ENCODE measurements at places on chromosomes 4 and X.

DNA sequence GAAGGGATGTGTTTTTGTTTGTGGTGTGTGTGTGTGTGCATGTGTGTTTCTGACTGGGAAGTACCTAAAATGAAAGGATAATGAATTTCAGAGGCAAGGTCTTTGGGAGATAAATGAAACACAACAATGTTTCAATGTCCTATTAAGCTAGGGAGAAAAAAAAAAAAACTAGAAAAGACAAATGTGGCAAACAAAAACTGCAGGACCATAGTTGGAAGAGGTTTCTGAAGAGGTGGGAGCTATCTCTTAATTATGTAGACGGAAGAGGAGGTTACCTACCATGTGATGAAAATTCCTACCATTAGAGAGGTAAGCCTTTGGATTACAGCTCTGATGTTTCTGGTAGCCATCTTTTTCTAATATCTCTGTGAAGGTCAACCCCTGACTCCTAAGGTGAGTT lies at the start of gene TRPC5OS:
Gene TRPC5OS (plus strand): TSS at position 301 of the 400 bp plus-strand sequence. CDS start 25,669 bp downstream, outside the sequence.
- no peak for DNase-seq

DNA sequence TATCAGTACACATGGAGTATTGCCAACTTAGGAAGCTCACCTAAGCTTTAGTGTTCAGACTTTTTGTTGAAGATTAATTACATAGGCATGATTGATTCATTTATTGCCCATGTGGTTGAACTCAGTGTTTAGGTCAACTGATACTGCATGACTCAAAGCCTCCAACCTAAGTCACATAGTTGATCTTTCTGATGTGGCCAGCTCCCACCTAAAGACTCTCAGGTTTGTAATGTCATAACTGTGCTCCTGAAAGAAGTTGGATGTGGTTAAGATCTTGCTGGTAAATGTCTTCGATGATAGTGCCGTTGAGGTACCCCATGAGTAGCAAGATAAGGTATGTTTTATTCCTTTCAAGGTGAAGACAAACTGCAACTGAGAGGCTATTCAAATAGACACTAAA lies 192.5 kb downstream of the EDA start:
- DNase-seq: no peak

DNA sequence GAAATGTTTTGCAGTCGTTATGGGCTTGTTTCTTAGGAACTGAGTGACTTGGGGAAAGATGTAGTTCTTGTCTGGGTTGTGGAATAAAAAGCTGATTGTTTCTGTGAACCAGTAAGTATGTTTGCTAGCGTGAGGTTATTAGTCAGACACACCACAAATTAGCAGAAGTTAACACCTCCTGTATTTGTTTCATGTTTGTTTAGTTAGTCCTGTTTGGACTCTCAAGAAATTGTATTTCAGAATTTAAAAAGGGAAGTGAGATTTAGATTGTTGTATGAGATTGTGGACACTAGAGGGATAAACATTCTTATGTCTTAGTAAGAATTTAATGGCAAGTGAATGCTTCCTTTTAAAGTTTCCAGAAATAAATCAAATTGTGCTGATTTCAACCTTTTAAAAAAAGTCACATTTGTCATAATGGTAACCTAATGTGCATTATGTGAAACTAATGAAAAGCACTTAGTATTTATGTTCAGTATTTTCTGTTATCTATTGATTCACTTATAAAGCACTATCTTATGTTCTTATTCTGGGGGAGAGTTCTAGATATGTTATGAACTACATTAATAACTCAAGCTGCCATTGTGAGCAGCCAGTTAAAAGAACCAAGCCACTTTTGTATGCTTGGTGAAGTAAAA lies 25.6 kb downstream of the ATP10D start:
- no peak for DNase-seq

- DNase-seq: no peak
These were observed 40.7 kb downstream of the NPY2R start for GRCh38 chr4:155249016-155249566.
